ENCODE measurements at places on chromosomes 5 and 9.

GRCh38 chr5:132233081-132233480 lies 5.4 kb upstream of the P4HA2 start:
- no peak for ATAC-seq

DNA sequence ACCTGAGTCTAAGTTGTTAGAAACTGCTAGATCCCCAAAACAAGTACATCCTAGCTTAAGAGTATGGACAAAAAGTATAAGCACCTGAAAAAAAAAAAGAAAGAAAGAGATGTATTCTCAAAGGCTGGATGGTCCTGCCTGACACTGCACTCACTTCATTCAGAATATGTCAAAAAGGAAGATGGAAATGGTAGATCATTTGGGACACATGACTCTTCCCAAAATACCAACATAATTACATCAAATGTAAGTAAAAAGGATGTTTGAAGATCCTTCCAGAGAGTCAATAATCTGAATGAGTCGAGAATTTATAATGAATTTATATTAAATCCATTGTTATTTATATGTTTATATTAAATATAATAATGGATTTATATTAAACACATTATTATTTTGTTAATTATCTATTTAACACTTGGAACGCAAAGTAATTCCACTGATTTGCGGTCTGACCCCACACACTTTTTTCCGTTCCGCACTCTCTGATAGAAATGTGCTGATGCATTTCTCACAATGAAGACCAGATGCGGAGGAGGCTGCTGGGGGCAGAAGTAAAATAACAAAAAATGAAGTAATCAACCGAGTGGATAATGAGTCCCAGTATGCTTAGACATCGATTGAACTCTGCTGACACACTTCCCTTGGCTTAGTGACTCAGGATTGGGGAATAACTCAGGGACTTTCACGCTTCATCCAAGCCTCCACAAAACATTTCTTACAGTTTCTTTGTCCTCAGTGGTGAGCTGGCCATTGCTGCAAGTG lies 201.2 kb downstream of the ADAMTS12 start:
- no peak for ATAC-seq

DNA sequence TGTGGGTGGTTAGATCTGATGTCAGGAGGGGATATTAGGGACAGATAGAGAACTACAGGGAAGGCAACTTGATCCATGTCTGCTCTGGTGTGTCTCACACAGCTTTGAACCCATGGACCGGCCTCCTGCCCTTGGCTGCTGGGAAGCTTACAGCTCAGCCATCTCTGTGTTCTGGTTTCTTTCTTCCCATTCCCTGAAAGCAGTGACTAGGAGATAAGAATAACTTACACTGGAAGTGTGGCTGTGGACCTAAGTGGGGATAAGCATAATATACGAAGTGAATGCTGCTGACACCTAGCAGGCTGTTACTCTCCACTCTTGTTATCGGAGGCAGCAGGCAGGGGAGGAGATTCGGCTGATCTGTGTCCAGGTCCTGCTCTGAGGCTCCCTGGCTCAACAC lies 282.3 kb upstream of the TUT7 start:
- no peak for ATAC-seq

DNA sequence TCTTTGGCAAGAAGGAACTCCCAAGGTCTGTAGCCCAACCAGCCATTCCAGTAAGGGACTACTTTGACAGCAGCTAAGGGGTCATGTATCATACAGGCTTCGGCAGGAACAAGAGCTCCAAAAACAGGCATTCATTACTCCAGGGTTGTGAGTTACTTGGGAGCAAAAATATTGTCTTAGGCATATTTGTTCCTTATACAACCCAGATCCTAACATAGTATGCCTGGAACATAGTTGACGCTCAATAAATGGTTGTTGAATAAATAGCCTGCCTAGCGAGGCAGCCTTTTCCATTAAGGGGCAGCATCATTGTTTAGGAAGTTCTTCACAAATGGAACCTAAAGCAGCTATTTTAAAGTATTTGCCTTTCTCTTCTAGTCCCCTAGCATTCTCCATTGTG lies 35.8 kb upstream of the FER start:
- ATAC-seq, result no peak

DNA sequence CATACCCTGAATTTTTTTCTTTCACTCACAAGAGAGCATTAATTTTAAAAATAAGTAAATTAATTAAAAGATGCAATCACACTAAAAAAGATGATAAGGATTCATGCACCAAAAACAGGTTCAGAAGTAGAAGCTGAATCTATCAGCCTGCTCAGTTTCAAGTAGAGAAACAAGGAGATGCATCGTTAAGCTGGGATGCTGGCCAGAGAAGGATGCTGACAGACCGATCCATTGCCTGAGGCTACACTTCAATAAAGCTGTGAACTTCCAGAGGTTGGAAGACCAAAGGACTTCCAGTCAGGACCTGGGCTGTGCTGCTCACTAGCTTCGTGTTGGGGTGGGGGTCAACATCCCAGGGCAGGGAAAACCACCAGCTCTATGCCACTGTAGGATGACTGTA lies 457.7 kb downstream of the EFNA5 start:
- no peak for ATAC-seq

DNA sequence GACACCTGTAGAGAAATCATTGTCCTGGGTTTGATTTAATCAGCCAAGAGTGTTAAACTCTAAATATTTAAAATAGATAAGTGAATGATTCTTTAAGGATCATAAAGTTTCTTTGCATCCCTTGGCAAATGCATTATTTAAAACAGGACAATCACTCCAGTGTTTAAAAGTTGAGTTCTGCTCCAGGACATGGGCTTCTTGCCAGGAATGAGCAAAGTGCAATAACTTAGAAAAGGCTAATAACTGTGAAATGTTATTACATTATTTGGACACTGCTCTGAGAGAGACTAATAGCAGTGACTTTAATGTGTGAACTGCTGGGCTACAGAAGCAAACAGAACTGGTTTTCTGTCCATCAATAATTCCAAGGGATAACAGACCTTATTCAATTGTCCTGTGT lies 283.3 kb downstream of the GABRB2 start:
- no peak for ATAC-seq

GRCh38 chr5:88886746-88887341 lies 3.9 kb upstream of the MEF2C start:
- ATAC-seq, result no peak

GRCh38 chr5:76475936-76476335 lies 72.9 kb downstream of the IQGAP2 start:
- no peak for ATAC-seq

DNA sequence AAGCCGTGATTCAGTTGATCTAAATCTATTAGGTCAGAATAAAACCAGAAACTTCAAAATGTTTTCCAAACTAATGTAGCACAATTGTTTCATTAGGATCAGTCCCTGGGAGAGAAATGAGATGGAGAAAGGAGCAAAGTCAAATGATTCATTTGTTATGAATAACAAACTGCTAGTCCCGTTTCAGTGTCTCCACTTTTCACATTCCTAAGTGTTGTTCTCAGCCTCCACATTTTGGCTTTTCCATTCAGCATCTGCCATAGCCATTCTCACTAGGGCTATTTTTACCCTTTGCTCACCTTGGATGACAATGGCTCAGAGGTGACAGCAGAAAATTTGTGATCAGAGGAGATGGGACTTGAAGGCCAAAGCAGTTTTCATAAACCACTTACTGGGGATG lies 314.1 kb upstream of the KIF2A start:
- no peak for ATAC-seq

DNA sequence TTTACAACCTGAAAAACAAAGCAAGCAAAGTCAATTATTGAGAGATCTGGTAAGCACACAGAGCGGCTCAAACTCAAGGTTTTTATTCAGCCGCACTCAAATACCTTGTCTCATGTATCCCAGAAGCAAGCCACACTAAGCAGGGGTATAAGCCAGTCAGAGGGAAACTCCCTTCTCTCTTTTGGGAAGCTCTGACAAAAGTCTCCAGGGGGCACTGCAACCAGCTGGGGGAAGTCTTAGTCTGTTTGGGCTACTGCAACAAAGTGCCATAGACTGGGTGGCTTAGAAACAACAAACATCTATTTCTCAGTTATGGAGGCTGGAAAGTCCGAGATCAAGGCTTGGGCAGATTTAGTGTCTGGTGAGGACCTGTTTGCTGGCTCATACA lies 246.0 kb downstream of the ENC1 start:
- no peak for ATAC-seq

DNA sequence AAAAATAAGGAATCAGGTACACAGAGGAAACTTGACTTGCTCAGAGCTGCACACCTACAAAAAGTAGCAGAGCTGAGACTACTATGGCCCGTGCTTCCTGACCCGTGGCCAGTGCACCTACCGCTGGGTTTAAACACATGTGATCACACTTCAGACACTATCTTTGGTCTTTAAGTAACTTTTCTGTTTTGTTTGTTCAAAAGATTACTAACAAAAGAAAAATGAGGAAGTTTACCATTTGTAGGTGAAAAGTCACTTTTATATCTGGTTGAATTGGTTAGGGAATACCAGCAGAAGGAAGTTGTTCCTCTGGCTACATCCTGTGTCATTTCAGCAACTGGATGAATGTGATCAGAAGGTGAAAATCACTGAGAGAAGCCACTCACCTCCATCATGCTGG lies 6.5 kb upstream of the SYK start:
- no peak for ATAC-seq

GRCh38 chr5:107809201-107810034 lies 138.7 kb upstream of the EFNA5 start:
- no peak for ATAC-seq

- ATAC-seq, result no peak
Observed at GRCh38 chr5:5616247-5616895, 193.9 kb downstream of the ICE1 start.

GRCh38 chr9:35464141-35465025 lies 25.5 kb upstream of the RUSC2 start:
- no peak for ATAC-seq

- ATAC-seq, result no peak
Observed at GRCh38 chr9:21333226-21333625, 2.0 kb downstream of the KLHL9 start.

- no peak for ATAC-seq
Observed at GRCh38 chr5:132949136-132949535, 14.3 kb downstream of the AFF4 start.

DNA sequence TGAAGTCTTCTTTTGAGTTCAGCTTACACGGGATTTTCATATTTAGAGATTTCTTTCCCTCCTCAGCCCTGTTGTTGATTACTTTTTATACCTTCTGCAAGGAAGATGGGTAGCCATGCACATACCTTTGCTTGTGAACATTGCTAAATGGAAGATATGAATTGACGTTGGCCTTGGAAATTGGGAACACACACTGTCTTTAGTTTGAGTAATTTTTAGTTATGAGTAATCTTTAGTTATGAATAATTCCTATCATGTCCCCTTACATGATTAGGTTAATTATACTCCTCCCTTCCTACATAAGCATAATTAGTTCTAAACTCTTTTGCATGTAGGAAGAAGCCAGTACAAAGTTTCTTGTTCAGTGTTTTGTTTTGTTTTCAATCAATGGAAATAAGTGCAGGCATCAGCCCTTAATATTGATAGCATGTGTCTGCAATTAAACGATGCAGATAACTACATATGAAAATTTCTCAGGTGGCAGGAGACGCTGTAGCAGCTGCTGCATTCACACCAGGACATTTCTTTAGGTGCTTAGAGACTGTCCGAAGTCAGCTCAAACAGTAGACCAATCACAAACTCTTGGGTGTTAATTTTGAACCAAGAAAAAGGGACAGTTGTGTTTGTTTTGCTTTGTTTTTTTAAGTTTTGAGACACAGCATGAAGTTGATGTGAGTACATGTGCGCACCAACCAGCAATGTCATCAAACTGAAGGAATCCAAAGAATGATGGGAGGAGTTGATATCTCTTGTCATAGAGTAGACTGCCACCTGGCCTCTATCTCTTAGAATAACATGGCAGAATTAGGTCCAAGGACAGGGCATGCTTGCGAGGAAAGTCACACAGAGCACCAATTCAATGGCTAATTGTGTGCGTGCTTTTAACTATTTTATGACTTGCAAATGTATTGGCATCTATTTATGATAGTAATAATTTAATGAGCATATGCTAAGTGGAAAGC lies 51.4 kb downstream of the SMARCA2 start:
- ATAC-seq, result peak; percentile 51

GRCh38 chr5:102554082-102554481 lies 55.3 kb upstream of the SLCO6A1 start:
- ATAC-seq, result no peak

DNA sequence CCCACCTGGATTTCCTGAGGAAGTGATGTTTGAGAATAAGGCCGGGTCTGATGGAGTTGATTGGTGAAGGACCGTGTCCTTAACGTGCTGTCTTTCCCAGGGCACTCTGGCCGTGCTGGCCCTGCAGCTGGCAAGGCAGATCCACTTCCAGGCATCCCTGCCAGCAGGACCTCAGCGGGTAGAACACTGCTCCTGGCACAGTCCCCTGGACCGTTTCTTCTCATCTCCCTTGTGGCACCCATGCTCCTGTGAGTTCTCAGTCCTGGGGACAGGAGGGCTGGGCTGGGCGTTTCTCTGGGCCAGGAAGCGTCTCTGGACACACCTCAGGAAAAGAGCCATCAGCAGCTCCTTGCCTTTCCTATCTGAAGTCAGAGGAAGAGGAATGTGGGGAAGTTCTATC lies 4.4 kb downstream of the DELE1 start:
- ATAC-seq, result no peak

DNA sequence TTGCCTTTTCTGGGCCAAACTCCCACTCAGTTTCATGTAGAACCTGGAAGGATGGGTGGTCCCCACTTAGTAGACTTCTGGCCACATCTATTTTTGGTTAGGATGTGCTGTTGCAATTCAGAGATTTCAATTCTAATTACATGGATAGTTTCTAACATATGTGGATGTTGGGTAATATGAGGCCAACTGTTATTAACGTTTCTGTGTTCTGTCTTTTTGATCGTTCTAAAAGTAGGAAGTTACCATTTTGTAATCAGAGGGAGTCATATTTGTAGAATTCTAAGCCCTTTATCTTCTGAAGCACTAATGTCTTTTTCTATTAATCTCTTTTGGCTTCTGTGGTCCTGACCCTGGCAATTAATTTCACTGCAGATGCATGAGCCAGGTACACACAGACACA lies 141.6 kb upstream of the SPEF2 start:
- no peak for ATAC-seq

GRCh38 chr9:114725930-114726329 lies 43.9 kb upstream of the TEX48 start:
- ATAC-seq, result no peak

- ATAC-seq, result no peak
Observed at GRCh38 chr5:60223342-60223741, 329.8 kb upstream of the PDE4D start.

- ATAC-seq, result no peak
Observed at GRCh38 chr5:135605221-135605620, 26.4 kb upstream of the CXCL14 start.

GRCh38 chr9:8727191-8727590 lies 927.6 kb upstream of the DMAC1 start:
- ATAC-seq, result no peak

- ATAC-seq, result no peak
Observed at GRCh38 chr5:35030426-35031100, 17.2 kb downstream of the AGXT2 start.

All from activated CD4-positive, CD25-positive, alpha-beta regulatory T cell treated with anti-CD3 and anti-CD28 coated beads, Interleukin-2, amount 50 U/mL, for 24 hours (primary cell).